ENCODE measurements at places on chromosomes 11 and 22.
A peak's percentile ranks its signal among the peaks of the same experiment; 100 is the strongest.

GRCh38 chr11:696955-697491, 1.4 kb downstream of the TMEM80 start:
- no peak for DNase-seq

DNA sequence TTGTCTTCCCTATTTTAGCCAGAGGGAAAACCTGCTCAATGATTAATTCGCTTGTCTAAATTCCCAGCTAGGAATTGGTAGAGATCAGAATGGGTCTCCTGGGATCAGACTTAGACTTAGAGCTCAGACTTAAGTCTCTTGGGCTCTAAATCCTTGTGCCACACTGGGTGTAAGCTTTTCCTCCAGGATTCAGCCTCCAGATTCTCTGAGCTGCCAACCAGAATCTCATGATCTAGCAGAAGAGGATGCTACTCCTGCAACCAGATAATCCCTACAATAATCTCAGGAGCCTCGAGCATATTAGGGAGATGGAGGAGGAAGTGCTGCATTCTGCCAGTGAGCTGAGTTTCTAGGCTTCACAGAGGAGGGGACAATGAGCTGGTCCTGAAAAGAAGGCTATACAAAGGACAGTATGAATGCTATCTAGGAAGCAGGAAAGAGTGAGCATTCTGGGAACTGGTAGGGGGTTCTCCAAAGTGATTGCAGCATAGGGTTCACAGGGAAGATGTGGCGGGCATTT, 211.6 kb upstream of the SESN3 start:
- DNase-seq, result no peak

- DNase-seq, result no peak
Measured at GRCh38 chr11:128251140-128251539, 336.2 kb downstream of the ETS1 start.

DNA sequence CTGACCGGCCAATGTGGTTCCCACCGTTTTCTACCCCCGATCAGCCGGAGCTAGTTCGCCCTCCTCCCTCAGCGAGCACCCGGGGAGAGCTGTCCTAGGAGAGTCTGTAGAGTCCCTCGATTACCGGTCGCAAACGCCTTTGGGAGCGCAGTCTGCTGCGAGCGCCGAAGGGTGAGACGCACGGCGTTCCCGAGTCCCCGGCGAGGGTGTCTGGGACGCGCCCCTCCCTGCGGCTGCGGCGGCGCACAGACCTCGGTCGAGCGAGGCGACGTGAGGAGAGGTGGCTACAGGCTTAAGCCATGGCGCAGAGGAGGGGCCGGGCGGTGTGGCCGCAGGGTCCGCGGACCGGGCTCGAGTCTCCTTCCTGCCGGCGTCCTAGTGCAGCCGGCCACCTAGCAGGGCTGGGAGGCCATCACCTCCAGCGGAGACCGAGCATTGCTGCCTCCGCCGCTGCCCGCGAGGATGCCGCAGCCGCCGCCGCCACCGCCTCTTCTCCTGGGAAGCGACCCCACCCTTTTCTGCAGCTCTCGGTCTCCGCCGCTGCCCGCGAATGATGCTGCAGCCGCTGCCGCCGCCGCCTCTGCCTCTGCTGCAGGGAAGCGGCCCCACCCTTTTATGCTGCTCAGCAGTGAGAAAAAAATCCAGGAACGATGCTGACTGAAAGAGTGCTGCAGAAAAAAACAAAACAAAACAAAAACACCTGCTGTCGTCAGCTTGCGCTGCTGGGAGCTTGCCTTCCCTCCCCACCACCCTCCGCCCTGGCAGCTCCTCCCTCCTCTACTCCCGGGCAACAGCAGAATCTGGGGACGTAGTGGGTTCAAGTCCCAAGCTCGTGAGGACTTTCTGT, at the start of gene MAP6:
Gene MAP6, minus strand, starts transcription at position 588 of the 847 bp plus-strand sequence. CDS start 669 bp downstream, outside the sequence.
- DNase-seq, result peak; percentile 54

DNA sequence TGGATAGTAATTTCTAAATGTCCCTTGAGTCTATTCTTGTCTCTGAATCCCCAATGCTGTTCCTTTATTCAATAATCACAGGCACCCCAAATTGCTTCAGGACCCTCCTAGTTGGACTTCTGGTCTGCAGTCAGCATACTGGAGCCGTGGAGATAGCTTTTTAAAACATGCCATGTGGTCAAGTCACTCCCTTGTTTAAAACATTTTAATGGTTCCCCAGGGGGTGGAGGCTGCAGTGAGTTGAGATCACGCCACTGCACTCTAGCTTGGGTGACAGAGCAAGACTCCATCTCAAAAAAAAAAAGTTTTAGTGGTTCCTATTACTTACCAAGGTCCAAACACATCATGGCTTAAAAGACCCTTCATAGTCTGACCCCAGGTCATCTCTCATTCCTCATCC, 220.3 kb downstream of the ADAMTS15 start:
- DNase-seq, result no peak

DNA sequence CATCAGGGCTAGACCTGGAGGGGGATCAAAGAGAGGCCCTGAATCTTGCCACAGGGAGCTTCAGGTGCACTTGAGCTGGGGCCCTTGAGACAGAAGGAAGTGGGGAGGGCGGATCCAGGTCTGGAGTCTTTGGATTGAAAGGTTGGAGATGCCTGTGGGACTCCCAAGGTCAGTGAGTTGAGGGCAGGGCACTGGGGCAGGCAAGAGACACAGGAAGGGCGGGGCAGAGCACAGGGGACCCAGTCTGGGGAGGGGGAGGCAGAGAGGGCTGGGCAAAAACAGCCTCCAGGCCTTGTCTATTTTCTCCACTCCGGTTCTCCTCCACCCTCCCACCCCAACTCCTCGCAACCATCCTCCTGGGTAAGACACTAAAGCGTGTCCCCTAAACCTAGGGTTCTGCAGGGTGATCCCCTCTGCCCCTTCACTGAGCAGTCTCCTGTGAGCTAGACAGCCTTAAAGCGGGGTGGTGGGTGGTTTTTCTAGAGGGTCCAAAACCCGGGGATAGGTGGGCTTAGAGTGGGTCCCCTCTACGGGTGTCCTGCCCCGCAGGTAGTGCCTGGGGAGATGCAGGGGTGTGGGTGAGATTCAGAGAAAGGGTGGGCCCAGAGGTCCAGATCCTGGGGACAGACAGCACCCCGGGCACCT, 38.6 kb upstream of the CELSR1 start:
- peak; percentile 33 for DNase-seq

GRCh38 chr11:548700-549603, 11.6 kb downstream of the LMNTD2 start:
- no peak for DNase-seq
